ENCODE measurements at places on chromosomes 4 and X.

DNA sequence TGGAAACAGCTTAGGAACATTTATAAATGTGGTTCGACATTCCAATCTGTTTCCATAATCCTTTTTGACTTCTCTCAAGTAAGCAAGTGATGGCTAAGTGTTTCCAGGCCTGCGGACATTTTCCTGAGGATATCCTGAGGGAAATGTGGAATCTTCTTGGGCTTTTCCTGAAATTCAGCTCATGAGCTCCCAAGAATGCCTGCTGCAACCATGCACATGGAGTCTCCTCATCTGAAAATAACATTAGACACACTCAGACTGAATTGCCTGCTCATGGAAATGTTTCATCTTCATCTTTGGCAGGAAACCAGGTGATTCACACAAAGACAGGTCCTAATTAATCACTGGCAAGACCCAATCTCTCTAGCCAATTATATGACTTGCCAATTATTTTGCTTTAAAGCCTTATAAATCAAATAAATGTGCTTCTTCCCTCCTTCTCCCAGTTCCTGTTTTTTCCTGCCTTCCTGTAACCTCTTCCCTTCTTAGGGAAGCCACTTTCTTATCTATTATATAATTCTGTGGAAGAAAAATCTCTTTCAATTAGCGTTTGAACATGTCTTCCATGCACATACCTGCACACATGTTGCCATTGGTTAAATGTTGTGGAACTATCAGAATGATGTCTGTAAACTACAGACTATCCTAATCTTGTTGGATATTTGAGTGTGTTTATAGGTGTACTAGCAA is 104.6 kb upstream of the MXRA5 start:
- no peak for DNase-seq

DNA sequence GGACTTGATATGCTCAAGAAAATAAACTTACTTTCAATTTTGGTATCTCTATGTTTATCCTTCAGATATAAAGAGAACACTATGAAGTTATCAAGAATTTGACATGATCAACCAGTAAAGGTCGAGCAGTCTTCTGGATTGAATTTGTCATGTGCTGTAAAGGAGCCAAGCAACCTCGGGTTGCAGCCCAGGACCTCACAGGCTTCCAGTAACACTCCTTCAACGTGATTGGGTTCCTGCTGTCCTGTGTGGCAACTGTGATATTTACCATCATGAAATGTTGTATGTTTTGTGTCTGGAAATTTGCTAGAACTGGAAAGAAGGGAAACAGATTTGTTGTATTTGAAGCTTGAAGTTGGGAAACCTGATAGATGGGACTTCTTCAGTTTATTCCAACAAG is 52.0 kb upstream of the UGT2B7 start:
- no peak for DNase-seq

- no peak for DNase-seq
These were observed 63.2 kb upstream of the UGT2B7 start for GRCh38 chr4:69032847-69033638.

DNA sequence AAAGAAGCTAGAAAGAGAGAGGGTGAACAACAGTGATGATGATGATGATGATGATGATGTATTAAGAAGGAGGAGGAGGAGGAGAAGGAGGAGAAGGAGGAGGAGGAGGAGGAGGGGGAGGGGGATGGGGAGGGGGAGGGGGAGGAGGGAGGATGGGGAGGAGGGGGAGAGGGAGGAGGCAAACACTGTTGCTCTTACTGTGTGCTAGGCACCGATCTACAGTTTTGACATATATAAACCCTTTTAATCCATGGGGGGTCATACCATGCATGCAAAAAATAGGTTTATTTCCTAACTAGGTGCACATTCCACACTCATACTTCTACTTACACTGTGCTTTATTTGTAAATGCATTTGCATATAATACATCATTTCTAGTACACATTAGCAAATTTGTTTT is 482.8 kb upstream of the FAM241A start:
- no peak for DNase-seq

GRCh38 chr4:60683973-60684372 is 516.2 kb upstream of the ADGRL3 start:
- DNase-seq = no peak

DNA sequence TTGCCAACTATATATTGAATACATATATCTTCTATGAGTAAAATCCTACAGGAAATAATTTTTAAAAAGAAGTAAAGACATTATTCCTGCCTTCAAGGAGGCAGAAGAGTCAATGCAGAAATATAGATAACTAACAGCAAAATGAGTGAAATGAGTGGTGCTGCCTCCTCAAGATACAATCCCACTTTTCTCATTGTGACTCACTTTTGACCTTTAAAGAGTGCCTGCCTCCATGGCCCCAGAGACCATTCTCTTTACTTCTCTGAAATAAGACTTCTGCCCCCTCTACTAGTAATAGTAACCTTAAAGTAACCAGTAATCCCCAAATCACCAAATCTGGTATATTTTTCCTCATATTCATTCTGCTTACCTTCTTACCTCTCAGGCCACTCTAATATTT is 15.5 kb downstream of the SLC10A7 start:
- DNase-seq = no peak

DNA sequence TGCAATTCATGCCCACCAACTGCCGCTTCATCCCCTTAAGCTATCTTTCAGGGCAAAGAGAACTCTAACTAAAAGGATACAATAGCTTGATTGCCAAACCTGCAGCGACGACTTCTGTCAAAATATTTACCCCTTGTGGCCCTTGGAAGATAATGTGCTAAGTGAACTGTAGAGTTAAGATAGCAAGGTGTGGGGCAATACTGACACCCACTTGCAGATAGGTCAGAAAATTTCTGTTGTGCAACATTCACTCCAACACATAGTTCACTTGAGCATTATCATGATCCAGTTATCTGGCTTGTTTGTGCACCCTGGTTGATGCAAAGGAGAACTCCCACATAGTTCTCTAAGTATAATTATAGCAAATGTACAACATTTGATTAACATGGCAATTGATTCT is 55.6 kb downstream of the RHOXF2B start:
- no peak for DNase-seq

- no peak for DNase-seq
These were observed 734 bp upstream of the SH3TC1 start for GRCh38 chr4:8198206-8198905.

DNA sequence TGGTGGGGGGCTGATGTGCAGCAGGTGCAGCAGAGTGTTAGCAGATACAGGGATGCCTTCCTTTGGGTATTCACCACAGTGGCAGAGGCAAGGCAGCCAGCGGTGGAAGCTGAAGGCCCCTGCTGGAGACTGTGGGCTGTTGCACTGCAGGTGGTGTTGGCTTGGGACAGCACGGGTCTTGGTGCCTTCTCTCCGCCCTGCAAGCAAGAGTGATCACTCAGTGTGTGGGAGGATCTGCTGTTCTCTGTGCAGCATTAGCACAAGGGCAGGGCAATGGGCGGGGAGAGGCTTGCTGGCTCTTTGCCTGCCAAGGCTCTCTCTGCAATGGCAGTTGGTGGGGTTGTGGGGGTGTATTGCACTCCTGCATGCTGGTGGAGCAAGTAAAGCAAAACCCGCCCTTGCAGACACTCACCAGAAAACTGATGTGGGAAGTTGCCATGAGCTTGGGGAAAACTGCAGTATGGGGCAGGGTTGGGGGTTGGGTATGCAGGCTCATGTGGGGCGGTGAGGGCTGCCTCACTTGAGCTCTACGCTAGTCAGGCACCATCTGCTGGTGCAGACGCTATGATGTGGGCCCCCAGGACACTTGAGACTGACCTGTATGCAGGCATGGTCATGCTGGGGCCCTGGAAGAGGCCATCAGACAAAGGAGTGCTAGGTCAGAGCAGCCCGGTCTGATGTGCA is 820.8 kb upstream of the GRIA3 start:
- DNase-seq = no peak

DNA sequence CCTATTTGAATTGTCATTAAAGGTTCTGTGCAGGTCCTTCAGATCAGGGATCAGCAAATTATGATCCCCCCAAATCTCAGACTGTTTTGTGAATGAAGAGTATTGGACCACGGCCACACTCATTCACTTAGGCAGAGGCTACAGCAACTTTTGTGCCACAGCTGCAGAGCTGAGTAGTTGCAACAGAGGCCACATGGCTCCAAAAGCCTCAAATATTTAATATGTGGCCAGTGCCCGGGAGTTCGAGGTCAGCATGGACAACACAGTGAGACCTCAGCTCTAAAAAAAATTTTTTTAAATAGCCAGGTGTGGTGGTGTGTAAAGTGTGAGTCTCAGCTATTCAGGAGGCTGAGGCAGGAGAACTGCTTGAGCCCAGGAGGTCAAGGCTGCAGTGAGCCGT is 100.7 kb downstream of the NSUN7 start:
- DNase-seq = no peak

GRCh38 chr4:8215001-8215427 is 15.9 kb downstream of the SH3TC1 start:
- no peak for DNase-seq

- DNase-seq = no peak
These were observed 548 bp downstream of the TLR1 start for GRCh38 chr4:38803833-38804653.

GRCh38 chrX:20372533-20372932 is 105.8 kb upstream of the RPS6KA3 start:
- no peak for DNase-seq

DNA sequence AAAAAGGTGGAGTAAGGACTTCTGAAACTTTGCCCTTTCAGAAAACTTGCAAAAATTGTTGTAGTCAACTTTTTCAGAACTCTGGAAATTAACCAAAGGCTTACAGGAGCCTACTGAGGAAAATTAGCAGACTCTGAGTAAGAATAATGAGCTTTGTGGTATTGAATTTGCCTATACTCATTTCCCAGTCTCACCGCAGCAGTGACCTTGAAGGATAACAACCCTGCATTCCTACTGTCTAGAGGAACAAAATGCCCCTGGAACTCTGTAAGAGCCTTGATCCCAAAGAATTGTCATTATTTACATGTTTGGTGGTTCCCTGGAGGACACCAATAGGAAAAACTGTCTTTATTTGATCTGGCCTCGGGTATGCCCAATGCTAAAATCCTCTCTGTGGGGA is 57.9 kb downstream of the MND1 start:
- no peak for DNase-seq

GRCh38 chr4:75429208-75429607 is 85.0 kb downstream of the RCHY1 start:
- DNase-seq = no peak

- no peak for DNase-seq
These were observed 6.7 kb upstream of the ERCC6L start for GRCh38 chrX:72245461-72246089.

DNA sequence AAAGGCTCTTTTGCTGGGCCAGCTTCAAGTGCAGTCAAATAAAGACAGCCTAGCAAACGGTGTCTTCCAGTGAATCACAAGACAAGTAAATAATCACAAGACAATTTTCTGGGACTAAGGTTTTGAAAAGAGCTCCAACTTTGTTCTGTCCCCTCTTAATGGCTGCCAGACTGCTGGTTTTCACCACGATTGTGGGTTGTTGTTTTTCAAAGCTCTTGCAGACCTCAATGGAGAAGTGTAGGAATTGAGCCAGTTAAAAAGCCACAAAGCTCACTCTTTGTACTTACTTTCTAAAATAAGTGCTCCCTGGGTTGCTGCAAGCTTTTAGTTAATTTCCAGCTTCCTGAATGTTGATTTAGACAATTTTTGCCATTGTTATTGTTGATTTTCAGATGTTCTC is 405.8 kb upstream of the HTR2C start:
- no peak for DNase-seq

- no peak for DNase-seq
These were observed 4.9 kb upstream of the ZNF630 start for GRCh38 chrX:48076343-48076742.

- DNase-seq = no peak
These were observed 90.8 kb upstream of the TSPAN5 start for GRCh38 chr4:98749206-98749605.

GRCh38 chrX:150158554-150159332 is 204.4 kb upstream of the MAMLD1 start:
- DNase-seq = no peak

GRCh38 chrX:134431894-134432293 is 28.1 kb upstream of the HPRT1 start:
- no peak for DNase-seq

DNA sequence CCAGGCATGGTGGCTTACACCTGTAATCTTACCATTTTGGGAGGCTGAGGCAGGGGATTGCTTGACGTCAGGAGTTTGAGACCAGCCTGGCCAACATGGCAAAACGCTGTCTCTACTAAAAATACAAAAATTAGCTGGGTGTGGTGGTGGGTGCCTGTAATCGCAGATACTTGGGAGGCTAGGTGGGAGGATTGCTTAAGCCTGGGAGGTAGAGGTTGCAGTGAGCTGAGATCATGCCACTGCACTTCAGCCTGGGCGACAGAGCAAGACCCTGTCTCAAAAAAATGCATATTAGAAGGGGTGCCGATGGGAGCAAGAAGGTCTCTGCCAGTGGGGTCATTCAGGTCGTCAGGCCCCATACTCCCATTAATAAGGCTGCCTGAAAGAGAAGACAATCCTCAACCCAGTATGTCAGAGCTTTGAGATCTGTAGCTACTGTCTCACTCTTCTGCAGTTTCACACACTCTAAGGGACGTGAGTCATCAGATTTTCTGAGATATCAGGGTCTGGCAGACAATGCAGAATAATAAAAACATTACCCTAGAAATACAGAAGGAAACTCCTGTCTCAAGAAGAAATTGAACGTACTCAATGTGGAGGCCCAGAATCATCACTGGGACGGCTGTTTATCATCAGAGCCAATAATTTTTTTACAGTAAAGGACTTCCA is 176.7 kb upstream of the FAT1 start:
- no peak for DNase-seq

DNA sequence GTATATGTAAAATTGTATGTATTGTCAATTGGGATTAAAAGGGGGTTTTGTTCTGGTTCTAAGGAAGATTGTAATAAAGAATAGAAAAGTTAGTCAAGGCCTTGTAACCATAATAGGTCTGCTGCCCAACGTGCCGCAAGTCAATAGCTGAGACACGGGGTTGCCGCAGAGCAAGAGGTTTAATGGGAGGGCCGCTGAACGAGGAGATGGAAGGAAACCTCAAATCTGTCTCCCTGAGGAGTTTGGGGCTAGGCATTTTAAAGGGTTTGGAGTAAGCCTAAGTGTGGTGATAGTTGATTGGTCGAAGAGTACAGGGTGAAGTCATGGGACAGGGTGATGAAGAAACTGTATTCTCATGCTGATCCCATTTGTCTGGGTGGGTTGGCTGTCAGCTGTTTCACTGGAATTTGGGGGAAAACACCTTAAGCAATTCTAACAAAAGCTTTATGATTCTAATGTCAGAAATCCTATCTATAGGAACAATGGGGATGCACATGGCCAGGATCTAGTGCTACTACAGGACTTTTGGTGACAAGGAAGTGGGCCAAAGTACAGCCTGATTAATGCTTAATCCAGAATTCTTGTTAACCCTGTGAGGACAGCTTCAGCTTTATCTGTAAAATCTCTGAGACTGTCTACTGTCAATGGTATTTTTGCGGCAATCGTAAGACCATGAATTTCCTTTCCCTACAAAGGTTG is 86.9 kb downstream of the RELL1 start:
- no peak for DNase-seq

DNA sequence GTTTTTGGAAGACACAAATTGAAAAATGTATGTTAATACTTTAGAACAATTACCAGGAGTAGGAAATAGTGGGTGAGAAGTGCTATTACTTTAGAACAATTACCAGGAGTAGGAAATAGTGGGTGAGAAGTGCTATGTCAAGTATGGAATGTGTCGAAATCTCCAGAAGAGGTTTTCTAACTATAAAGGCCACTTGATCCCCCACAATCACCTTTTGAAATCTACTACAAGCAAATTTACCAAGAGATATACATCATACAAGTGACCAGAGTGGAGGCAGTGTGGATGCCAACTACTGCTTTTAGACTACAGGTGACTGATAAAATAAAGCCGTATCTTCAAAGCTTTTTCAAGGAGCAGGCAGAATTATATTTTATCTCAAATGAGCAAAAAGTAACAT is 43.1 kb downstream of the MAB21L2 start:
- DNase-seq = no peak

GRCh38 chr4:74638689-74639088 is 155.6 kb downstream of the BTC start:
- DNase-seq = no peak
